Esophagus mucosa (tissue), 1 donor: ENCODE measurements at places on chromosomes 12 and 14.

DNA sequence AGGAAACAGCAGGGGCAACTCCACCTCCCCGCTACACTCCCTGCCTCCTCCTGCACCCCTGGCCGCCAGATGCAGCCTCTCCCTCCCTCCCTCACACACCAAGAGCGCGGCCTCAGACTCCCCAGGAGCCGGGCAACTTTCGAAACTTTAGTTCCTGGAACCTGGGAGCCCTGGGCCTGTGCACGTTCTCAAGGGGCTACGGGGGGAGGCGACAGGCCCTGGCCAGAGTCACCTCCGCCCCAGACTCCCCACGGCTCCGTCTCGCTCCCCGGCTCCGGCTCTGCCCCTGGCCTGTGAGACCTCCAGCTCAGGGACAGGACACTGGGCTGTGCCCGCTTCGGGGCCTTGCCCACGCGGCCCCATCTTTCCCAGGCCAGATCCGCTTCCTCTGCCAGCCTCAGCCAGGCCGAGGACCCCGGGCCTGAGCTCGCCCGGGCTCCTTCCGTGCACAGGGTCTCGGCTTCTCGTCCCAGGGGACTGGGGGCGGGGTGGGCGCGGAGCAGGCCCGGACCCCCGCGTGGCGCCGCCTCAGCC is 5.5 kb downstream of the AMN start:
- peak; percentile 50 for ATAC-seq

DNA sequence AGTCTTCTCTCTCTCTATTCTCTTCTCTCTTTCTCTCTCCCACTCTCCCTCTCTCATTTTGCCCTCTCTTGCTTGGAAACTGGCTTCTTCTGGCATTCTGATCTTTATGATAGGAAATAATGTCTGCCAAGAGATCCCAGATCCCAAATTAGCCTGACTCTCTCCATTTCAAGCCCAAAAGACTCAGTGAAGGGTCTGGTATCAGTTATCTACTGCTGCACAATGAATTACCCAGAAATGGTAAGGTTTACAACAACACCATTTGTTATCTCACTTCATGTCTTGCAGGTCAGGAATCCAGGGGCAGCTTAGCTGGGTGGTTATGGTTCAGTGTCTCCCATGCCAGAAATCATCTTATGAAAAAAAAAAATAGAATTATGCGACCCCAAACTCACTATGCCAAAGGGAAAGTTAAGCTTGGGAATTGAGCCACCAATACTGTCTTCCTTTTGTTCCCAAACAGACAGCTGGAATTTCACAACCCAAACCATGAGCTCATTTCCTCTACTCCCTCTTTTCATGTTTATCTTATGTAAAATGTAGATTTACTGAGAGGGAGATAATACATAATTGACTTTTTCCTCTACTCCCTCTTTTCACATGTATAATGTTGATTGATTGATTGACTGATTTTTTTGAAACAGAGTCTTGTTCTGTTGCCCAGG is 67.8 kb upstream of the FICD start:
- no peak for ATAC-seq

DNA sequence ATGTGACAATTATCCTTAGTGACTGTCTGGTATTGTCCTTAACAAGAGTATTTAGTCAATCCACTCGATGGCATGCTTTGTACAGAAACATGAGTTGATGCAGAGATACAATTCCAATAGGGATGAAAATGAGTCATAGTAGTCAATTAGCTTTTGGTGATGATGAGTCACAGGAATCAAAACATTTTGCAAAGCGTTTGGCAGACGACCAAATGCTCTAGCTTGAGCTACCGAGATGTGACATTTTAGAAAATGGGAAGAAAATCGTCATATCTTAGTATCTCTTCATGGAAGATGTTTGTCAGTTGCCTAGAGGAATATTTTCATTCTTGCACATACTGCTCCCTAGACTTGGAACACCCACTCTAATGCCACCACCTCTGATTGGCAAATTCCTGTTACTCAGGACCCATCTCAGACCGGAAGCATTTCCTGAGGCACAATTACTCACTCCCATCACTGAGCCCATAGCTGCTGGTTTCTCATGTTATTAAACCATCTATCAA is 95.0 kb downstream of the LMNTD1 start:
- peak; percentile 83 for ATAC-seq

GRCh38 chr12:65889144-65889880 is 65.0 kb downstream of the HMGA2 start:
- ATAC-seq: peak; percentile 49

- ATAC-seq: no peak
These were observed 62.8 kb upstream of the GPATCH2L start for GRCh38 chr14:76088771-76089571.

GRCh38 chr12:20369305-20370013 is 1.1 kb downstream of the PDE3A start:
- ATAC-seq: peak; percentile 55

GRCh38 chr14:49617852-49618519 is 2.4 kb downstream of the RPL36AL start:
- ATAC-seq: no peak

- no peak for ATAC-seq
These were observed 5.7 kb upstream of the PAWR start for GRCh38 chr12:79696416-79696815.

- ATAC-seq: no peak
These were observed 31.7 kb downstream of the FGD4 start for GRCh38 chr12:32431025-32431424.

DNA sequence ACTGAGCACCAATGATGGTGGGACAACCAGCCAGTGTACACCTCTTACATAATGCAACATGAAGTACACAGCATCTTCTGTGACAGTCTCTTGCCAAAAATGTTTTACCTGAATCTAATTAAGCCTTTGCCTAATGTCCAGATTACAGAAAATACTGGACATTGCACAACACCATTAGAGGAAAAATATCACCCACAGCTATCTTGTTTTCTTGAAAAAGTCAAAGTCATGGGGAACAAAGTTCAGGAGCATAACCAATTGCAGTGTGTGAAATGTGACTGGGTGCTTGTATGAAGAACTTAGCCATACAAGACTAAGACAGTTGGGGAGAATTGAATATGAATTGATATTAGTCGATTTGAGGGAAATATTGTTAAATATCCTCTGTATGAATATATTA is 12.1 kb upstream of the ANO6 start:
- no peak for ATAC-seq

- peak; percentile 50 for ATAC-seq
These were observed 31.5 kb downstream of the SLC6A12 start for GRCh38 chr12:182381-182892.

- ATAC-seq: no peak
These were observed 85.5 kb downstream of the PDE3A start for GRCh38 chr12:20453756-20454310.

- no peak for ATAC-seq
These were observed 15.8 kb downstream of the NID2 start for GRCh38 chr14:52053044-52053443.

DNA sequence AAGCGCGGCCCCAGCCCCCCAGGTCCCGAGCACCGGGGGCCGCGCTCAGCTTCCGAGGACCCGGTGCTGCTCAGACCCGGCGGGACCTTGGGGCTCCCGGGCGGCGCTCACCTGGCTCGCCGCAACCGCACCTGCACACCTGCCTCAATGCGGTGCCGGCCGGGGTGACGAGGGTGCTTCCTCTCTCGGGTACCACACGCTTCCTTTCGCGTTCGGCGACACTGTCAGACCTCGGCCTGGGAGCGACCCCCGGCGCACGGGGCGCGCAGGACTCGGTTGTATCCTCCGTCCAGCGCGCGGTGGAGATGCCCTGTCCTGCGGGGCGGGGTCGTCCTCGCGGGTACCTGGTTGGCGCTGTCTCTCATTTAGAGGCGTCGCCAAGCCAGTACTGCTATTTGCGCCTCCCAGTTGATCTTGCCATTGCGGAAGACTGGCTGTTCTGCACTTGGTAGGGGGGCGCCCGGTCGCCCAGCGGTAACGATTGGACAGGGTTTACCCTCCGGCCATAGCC is 718 bp downstream of the PACS2 start:
- peak; percentile 15 for ATAC-seq

GRCh38 chr12:55912908-55913307 is 14.8 kb downstream of the PYM1 start:
- ATAC-seq: no peak

DNA sequence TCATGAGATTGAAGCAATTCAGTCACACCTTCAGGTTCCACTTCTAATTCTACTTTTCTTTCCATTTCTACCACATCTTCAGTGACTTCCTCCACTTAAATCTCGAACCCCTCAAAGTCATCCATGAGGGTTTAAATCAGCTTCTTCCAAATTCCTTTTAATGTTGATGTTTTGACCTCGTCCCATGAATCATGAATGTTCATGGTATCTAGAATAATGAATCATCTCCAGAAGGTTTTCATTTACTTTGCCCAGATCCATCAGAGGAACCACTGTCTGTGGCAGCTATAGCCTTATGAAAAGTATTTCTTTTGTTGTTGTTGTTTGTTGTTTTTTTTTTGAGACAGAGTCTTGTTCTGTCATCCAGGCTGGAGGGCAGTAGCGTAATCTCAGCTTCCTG is 7.6 kb downstream of the RXYLT1 start:
- no peak for ATAC-seq

DNA sequence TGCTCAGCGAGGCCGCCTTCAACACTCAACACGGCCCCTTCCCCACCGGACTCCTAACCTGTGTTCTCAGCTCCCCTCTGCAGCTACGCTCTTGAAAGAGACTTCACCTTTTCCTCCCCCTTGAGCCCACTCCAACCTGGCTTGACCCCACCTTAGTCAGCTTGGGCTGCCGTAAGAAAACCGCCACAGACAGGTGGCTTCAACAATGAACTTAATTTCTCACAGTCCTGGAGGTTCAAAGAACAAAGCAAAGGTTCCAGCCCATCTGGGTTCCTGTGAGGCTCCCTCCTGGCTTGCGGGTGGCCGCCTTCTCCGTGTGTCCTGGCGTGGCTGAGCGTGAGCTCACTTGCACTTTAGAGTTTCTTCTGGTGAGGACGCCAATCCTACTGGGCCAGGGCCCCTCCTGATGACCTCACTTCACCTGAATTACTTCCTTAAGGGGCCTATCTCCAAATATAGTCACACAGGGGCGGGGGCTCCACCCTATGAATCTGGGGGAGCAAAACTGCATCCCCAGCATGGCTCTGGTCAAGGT is 138.8 kb downstream of the CALM1 start:
- peak; percentile 5 for ATAC-seq

DNA sequence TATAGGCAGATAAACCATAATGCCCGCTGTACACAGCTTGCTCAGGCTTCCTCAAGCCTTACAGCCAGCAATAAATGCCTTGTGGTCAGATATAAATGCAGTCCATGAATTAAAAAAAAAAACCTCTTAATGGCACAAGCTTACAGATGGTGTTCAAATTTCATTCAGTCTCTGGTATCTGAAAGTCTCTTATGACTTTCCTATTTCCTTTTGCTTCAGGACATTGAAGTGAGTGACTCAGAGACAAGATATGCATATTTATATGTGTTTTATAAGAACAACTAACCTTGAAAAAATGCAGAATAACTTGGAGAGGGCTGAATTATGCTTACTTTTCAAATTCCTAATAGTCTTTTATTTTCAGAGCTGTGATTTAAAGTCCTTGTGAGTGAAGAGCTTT is 426.9 kb upstream of the MIS18BP1 start:
- ATAC-seq: peak; percentile 52

DNA sequence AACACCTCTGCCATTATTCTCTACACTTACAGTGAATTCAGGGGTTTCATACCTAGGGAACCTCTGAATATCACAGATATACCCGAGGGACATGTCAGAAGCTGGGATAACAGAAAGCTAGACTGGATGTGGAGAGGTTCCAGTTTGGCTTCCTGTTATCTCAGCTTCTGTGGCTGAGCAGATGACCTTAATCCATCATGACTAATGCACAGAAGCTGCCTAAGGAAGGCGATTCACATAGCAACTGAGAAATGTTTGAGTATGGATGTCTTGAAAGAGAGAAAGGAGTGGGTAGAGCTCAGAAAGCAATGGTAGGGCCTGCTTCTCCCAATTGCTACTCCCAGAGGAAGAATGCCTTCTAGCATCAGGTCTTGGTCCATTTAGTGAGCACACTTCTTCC is 187.6 kb downstream of the RMST start:
- peak; percentile 37 for ATAC-seq

DNA sequence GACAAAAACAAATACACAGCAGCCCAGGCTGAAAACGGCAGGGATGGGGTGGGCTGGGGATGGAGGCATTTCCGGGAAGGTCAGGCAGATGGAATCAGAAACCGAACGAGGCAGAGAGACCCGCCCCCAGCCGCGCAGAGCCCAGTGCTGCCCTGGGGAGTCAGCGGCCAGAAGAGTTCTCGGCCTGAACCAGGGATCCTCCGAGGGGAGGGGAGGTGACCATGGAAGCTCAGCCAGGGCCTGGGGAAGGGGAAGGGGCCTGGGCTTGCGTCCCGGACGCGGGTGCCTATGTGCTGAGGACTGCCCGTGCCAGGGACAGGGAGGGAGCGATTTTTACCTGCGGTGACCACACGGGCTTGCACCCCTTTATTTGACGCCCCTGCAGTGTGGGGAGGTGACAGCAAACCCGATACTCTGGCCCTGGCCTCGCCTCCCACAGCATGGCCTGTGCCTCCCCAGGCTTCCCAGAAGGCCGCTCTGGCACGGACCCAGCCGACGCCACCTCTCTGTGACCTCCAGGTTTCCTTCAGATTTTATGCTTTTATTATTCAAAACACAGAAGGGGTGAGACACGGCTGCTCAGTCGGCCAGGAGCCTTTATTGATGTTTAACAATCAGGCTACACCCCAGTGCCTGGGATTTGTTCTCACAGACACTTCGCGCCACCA is 7.7 kb downstream of the LRCOL1 start:
- no peak for ATAC-seq

DNA sequence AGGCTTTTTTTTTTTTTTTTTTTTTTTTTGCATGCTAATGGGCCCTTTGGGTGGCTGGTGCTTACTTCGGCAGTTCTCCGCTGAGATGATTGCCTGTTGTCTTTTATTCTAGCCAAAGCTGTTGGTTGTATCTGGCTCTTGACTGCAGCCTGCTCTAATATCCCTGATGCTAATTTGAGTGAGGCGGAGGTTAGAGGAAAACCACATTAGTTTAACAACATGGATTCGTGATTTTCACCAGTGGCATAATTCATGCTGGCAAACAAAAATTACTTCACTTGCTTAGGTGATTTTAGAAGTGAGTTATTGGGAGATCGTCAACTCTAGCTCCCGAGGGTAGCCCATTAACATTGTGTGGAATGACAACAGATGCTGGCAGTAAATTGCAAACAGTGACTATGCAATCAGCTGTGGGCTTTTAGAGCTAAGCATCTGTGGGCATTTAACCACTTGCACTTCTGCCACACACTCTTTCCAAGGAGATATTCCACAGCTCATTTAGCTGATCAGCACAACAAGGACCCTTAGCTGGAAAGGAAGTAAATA is 97.6 kb upstream of the ZDHHC17 start:
- ATAC-seq: no peak

DNA sequence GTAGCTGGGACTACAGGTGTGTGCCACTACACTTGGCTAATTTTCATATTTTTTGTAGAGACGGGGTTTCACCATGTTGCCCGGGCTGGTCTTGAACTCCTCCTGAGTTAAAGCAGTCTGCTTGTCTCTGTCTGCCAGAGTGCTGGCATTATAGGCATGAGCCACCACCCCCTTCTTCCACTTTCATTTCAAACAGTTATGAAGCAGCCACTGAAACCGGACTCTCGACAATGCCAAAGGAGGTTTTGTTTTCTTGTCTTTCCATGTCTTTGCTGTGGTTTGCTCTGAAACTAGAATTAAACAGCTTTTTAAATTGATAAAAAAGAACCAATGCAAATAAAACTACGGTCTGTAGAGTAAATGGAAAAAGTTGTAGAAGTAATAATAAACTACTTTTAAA is 30.4 kb downstream of the RAP1B start:
- ATAC-seq: no peak

- no peak for ATAC-seq
These were observed 5.8 kb upstream of the HCAR3 start for GRCh38 chr12:122722387-122722786.

GRCh38 chr12:91952916-91953315 is 192.7 kb downstream of the BTG1 start:
- no peak for ATAC-seq
